ENCODE measurements at places on chromosomes 3 and 15. TPM values are rescaled to one million over a fixed set of nuclear protein-coding genes. Genes with fewer than 3 reads are reported as not detected.

GNAI2 gene
- 230 TPM for polyA plus RNA-seq

P3H2 gene
- polyA plus RNA-seq = 100 TPM

OSBPL10 gene
- 20.0 TPM for polyA plus RNA-seq

CNTN4 gene
- polyA plus RNA-seq = 24.5 TPM

EHHADH gene
- 24.9 TPM for polyA plus RNA-seq

OXTR gene
- 0.72 TPM for polyA plus RNA-seq

CLDN16 gene
- polyA plus RNA-seq = 55.7 TPM

ZNF619 gene
- 7.3 TPM for polyA plus RNA-seq

TMEM87A gene
- polyA plus RNA-seq = 60.9 TPM

KBTBD12 gene
- polyA plus RNA-seq = 1.3 TPM

CCDC191 gene
- polyA plus RNA-seq = 25.2 TPM

SORD gene
- polyA plus RNA-seq = 26.5 TPM

HESX1 gene
- polyA plus RNA-seq = 4.7 TPM

FOXL2NB gene
- 0.04 TPM for polyA plus RNA-seq

ARID3B gene
- polyA plus RNA-seq = 19.4 TPM

ZDHHC19 gene
- polyA plus RNA-seq = 0.22 TPM

C3orf85 gene
- polyA plus RNA-seq = 17.9 TPM

AGTR1 gene
- 23.9 TPM for polyA plus RNA-seq

PPP2R3A gene
- polyA plus RNA-seq = 23.3 TPM

TEX55 gene
- polyA plus RNA-seq = 0.08 TPM

UBXN7 gene
- 28.0 TPM for polyA plus RNA-seq

DGKG gene
- 0.51 TPM for polyA plus RNA-seq

VIPR1 gene
- polyA plus RNA-seq = 2.7 TPM

RETNLB gene
- polyA plus RNA-seq = not detected

AGBL1 gene
- polyA plus RNA-seq = 0.13 TPM

CELF6 gene
- 3.1 TPM for polyA plus RNA-seq

PARP9 gene
- 18.6 TPM for polyA plus RNA-seq

All from left renal cortex interstitium (tissue), 4 donors.